ENCODE measurements at places on chromosomes 3 and 15.

DNA sequence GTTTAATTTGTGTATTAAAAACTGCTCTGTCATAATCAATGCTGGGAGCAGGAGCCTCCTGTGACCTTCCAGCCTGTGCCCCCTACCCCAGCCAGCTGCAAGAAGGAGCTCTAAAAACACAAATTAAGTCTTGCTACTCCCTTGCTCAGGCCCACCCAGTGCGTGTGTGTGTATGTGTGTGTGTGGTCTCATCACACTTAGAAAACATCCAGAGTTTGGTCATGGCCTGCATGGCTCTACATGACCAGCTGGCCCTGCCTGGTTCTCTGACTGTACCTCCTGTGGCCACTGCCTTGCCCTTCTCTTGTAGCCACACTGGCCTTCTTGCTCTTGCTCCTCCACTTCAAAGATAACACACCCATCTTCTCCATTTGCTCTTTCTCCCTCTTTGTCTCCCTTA, 13.7 kb downstream of the P2RY14 start:
- no peak for DNase-seq

DNA sequence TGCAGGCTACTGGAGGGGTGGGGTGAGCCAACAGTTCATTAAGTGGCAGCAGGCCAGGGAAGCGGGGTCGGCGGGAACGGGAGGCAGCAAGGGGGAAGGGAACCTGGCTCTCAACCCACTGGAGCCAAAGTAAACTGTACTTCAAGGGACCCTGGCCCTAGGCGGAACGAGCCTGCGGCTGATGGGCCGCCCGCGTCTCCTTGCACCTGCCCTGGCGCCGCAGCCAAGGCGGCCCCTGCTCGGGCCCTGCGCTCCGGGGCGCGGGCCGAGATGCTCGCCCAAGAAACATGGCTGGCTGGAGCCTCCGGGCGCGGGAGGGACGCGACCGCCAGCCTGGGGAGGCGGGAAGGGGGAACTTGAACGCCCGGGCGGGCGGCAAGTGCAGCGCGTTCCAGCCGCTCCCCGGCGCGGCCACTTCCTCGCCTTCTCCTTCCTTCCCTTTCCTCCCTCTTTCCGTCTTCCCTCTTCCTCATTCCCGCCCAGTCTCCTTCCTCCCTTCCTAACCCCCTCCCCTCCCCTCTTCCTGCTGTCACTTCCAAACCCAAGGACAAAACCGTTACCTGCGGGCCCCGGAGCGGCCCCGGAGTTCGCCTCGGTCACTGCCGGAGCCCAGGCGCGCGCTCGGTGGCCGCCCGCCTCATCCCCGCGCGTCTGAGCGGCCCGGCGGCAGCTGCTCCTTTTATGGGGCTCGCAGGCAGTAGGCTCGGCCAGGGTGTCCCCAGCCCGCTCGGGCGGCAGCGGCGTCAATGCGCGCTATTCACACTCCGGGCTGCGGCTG, 489.7 kb downstream of the MAGI1 start:
- no peak for DNase-seq

- DNase-seq: no peak
Observed at GRCh38 chr3:53803816-53804695, 42.2 kb downstream of the CHDH start.

- no peak for DNase-seq
Observed at GRCh38 chr3:159751146-159751545, 237.5 kb upstream of the IL12A start.
